Kidney tubule cell (primary cell): ENCODE measurements at places on chromosomes 4 and X.
A peak's percentile ranks its signal among the peaks of the same experiment; 100 is the strongest.

DNA sequence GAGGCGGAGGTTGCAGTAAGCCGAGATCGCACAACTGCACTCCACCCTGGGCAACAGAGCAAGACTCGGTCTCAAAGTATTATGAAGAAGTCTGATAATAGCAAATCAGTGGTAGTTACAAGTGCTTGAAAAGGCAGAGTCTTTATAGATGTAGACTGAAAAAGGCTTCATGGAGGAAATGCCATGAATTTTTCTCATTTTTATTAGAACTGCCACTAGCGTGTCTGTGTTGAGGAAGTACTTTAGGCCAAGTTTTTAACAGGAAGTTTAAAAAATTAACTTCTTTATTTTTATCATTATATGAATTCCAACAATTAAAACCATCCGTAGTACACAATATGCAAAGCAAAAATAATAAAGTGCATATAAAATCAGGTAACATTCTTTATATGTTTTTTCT lies 32.8 kb upstream of the IL13RA1 start:
- DNase-seq = no peak

- DNase-seq = no peak
Measured at GRCh38 chrX:17414839-17415238, 39.8 kb downstream of the NHS start.

- no peak for DNase-seq
Measured at GRCh38 chrX:13852001-13852695, 35.3 kb upstream of the GPM6B start.

DNA sequence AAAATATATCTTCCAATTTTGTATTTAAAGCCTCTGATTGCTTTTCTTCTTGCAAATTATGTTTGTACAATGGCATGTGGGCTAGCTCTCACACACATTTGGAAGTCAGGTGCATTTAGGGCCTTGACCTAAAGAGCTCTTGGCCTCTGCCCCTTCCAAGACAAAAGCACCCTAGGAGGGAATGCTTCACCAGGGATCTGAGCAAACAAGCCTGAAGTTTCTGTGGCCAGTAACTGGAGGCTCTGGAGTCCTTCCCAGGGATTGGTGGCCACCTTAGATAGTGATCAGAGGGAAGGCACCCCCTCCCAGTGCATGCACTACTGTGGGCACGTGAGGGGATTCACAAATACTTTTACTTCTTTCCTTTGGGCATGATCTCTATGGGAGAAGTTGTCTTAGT lies 60.3 kb upstream of the DIPK2B start:
- DNase-seq = no peak

- peak; percentile 35 for DNase-seq
Measured at GRCh38 chr4:154491341-154492271, at the start of gene DCHS2. TSS of gene DCHS2 (minus strand) at chr4:154491799. CDS start at chr4:154491355, 444 bp downstream.

- peak; percentile 24 for DNase-seq
Measured at GRCh38 chr4:56414135-56414670, 21.2 kb downstream of the PPAT start.

GRCh38 chr4:68401231-68401630 lies 46.0 kb upstream of the TMPRSS11E start:
- peak; percentile 4 for DNase-seq

- no peak for DNase-seq
Measured at GRCh38 chr4:188879598-188879997, 740.4 kb downstream of the TRIML1 start.

DNA sequence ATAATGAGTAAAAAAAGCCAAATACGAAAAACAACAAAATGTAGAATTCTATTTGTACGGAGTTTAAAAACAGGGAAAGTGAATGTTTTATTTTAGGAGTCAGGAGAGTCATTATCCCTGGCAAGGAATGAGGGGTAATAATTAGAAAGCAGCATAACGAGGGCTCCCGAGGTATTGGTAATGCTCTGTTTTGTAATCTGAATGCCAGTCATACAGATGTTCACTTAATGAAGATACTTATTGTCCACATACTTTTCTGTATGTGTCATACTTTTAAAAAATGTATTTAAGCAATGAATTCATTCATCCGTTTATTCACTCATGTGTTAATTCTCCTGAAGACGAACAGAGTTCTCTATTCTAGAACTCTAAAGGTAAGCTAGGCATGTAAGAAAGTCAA lies 87.8 kb upstream of the BMP2K start:
- DNase-seq = no peak

DNA sequence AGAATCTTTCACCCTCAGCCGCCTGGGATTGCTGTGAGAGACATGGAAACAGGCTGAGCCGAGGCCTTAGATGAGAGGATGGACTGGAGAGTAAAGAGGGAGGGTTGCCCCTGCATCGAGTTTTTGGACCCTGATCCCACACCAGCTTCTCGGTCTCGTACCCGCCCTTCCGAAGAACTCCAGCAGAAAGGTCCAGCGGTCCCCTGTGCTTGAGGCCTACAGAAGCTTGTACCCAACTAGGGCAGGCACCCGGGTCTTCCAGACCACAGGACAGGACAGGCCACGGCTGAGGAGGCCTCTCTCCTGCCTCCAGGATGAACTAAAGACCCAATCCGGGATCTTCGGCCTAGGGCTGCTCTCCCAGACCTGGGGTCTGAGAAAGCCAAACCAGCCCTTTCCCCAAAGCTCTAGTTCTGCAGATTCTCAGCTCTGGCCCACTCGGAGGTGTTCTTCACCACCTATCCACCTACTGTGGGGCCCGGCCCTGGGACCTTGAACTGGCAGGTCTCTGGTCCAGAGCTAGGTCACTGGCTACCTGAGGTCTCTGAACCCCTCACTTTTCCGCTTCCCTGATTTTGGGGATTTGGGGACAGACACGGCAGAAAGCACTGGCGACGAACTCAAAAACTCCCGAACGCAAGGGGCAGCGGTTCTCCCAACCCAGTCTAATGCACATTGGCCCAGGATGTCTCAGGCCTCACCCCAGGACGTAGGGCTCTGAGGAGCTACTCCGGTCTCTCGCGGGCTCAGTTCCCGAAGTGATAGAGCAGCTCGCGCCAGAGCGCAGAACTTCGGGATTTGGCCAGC lies 1.1 kb downstream of the NKX3-2 start:
- DNase-seq = no peak

GRCh38 chr4:114265342-114265741 lies 285.9 kb upstream of the ARSJ start:
- no peak for DNase-seq

DNA sequence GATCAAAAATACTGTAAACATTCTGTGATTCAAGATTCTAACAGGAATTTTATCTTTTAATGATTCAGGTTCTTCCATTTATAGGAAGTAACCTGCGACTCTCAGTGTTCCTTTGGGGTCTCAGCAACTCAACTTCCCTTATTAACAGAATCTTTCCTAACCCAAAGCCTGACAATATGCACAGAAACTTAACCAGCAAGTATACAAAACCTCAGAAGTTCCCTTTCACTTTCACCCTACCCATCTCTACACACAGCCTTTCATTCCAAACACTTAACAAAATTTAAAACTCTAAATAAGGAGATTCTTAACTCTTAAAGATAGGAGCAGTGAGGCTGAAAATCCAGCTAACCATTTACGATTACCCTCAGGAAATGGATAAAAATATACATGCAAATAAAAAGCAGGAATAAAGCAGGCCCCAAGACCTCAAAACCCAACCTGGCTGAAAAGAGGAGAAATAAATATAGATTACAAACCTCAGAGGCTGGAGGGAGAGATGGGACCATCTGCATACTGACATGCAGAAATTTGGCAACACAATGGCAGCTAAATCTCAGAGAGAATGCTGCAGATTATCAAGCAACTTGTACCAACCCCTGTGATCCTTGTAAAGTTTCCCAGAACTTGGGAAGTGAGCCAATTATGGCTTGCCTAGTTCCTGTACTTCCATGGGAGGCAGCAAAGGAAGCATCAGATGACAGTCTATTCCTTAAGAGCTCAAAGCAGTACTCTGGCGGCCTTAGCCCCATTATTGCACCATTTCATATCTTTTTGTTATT lies 101.0 kb downstream of the ATP11C start:
- peak; percentile 38 for DNase-seq

- peak; percentile 85 for DNase-seq
Measured at GRCh38 chr4:41185614-41186592, 28.4 kb downstream of the APBB2 start.
